Hematopoietic multipotent progenitor cell treated with erythropoietin and hydrocortisone succinate and interleukin-3 and kit ligand, for 17 days (in vitro differentiated cells): ENCODE measurements at places on chromosomes 16 and 17.

DNA sequence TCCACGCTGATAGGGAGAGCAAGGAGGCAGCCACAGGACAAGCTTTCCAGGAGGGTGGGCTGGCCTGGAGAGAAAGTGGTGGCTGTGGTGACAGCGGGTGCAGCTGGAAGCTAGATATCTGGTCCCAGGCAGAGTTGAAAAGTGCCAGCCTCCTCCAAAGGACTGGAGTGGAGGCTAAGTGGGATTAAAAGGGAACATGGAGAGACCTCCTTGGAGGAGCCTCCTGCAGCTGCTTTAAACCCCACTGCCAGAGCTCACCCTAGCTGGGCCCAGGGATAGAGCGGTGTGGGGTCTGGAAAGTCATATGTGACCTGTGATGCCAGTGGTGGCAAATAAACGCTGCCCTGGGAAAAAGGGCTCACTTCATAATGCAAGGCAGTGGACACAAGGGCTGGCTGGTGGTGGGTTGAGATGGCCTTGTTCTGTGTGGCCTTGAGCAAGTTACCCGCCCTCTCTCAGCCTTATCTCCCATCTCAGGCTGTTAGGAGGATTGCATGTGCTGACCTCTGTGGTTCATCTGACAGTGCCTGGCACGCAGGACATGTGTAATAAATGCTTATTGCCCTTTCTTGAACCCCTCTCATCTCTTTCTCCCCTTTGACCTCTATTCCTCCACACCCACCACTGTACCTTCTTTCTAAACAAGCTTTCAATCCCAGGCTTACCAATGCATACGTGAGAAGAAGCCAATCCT, 61.0 kb upstream of the LGALS9 start:
- peak; percentile 65 for DNase-seq

DNA sequence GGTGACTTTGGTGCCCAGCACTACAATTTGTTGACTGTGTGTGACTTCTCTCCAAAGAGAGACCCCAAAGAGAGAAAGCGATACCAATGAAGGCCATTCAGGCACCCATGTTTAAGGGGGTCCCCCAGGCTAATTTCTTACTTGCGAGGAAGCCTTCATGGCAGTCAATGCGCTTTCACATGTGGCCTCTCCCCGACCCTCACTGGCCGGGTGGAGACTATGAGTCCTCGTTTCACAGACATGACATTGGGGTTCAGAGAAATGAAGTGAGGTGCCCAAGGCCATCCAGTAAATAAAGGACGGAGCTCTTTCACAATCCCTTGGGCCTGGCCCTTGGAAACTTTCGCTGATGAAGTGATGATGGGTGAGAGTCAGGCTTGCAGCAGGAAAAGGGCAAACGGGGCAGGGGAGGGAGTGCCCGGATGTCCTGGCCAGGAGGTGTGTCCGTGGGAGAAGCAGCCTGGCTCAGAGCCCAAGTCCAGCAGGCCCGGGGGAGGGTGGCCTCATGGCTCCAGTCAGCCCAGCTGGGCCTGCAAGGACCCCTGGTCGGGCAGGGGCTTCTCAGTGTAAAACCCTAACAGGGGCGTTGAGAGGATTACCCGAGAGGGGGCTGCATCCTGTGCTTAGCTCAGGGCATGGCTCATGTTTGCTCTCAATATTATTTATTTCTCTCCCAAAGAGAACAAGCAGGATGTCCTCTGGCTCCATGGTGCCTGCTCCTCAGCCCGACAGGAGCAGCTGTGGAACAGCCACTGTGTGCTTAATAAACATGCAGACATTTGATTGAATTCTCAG, 14.7 kb downstream of the TBX2 start:
- no peak for DNase-seq

DNA sequence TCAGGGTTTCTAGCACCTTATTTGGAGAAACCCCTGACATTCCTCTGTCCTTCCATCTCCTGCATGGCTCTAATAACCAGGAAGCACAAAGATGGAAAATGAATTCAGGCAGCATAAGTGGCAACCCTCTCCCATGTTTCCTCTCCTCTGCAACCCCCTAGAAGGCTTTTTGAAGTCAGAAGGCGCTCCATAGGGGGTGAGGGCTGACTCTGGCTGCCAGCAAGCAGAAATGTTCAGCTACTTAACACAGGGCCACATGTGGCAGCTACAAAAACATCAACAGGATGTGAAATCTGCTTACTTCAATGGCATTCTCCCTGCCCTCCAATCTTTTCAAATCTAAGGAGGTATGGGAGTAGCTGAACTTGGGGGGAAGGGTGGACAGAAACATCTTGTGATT, 55.2 kb upstream of the IRX5 start:
- no peak for DNase-seq

DNA sequence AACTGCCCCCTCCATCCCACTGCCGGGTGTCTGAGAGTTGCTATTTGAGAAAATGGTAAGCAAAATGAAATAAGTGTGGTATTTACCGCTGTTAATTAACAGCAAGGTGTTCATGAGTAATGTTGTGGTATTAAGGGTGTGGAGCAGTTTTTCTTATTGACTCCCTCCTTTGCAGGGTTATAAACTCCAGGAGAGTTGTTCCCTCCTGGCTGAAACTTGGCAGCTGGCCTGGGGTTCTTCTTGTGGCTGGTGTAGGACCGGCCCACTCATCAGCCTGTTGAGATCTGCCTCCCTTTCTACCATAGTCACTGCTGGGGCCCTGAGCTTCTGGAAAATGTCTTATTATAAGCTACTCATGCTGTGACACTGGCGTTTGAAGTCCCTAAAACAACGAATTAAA, 128.6 kb downstream of the SOX9 start:
- DNase-seq: no peak

DNA sequence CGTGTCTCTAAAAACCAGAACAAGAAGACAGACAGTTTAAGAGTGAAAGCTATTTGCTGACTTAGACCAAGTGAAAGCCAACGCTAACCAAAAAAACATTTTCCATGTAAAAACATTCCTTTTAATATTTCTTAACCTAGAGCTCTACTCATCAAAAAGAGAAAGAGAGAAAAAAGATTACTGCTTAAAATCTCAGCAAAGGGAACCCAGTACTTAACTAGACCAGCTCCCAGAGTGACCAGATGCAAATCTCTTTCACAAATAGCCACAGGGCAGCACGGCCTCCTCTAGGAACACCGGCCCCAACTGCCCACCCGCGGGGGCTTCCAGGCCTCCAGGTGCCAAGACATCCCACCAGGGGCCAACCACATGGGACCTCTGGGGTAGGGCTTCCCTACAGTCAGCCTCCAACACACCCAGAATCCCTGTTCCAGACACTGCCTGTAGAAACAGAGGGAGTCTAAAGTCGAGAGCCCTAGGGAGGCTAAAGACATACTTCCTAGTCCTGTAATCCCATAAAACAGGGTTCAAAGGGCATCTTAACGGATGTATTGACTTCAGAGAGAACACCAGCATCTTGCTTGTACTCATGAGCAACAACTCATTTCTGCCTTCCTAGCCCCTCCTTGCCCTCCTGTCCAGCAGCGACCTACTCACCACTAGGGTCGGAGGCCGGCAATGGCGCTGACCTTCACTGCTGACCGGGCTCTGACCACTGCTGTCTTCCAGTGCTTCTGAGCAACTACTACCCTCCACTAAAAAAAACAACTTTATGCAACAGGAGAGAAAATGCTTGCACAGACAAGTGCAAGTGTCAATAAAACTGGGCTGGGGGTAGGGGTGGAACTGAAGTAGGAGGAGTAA, 21.3 kb downstream of the ZCCHC14 start:
- no peak for DNase-seq
